ENCODE measurements at places on chromosomes 2 and 18.

DNA sequence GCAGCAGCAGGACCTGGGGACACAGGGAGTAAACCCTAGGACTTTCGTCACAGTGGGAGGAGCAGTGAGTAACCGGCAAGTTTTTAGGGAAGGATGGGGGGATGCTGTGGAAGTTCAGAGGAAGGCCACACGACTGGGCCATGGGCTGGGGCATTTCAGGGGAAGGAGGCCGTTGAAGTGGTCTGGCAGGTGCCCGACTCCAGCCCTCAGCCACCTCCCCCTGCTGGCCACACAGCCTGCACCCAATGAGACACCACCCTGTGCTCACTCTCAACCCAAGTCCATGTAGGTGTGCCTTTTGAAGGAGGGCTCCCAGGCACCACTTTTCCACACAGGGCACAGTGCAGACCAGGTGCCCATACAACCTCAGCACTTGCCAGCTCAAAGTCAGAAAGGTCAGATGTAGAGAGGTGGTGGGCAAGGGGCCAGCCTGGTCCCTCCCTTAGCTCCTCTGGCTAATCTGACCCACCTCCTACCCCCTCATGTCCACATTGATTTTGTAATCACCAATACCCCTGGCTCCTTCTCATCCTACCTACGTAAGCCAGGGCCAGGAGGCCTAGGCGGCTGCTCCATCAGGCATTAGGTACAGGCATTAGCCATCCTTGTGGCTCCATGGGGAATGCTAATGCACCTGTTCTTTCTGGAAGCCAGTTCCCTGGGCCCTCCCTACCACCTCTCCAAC lies 211.2 kb downstream of the SMAD2 start:
- no peak for DNase-seq

DNA sequence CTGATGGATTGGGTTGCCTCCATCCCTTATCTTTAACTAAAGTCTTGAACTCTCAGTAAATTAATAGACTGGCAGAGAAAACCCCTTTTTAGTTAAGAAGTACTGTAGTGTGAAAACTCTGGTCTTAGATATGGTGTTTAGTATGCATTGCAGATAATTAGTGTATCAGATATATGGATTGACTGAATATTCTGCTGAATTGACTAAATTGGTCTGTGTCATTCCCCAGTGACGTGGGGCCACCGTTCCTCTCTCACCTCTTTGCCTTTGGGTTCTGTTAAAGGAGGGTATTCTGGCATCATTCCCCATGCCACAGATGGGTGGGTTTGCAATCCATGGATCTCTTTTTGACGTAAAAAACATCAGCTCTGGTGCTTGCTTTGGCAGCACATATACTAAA lies 67.1 kb upstream of the XPO1 start:
- DNase-seq = no peak

- DNase-seq = no peak
Measured at GRCh38 chr2:84458551-84459017, 496 bp downstream of the SUCLG1 start.

DNA sequence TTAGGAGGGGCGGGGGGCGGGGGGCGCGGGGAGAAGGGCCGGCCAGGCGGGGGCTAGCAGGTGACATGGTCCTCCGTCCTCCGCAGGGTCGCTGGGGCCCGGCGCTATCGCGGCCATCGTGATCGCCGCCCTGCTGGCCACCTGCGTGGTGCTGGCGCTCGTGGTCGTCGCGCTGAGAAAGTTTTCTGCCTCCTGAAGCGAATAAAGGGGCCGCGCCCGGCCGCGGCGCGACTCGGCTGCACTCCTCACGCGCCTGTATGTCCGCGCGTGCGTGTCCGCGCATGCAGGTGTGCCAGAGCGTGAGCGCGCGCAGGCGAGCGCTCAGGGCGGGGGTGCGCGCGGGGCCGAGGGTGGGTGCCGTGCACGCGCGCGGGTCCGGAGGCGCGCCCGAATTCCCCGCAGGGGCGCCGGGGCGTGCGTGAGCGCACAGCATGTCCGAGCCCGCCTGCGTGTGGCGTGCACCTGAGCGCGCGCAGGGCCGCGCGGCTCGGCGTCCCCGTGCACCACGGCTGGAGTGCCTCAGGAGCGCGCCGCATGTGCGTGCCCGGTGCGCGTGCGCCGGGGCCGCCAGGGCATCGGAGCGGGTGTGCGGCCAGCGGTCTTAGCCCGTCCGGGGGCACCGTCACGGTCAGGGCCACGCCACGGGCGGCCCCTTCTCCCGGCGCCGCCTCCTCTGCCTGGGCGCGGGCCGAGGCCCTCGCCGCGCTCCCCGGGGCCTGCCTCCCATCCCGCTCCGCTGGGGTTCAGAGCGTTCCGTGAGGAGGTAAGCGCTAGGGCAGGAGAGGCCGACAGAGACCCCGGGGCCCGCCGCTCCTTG lies 6.3 kb downstream of the SNORC start:
- DNase-seq = no peak

DNA sequence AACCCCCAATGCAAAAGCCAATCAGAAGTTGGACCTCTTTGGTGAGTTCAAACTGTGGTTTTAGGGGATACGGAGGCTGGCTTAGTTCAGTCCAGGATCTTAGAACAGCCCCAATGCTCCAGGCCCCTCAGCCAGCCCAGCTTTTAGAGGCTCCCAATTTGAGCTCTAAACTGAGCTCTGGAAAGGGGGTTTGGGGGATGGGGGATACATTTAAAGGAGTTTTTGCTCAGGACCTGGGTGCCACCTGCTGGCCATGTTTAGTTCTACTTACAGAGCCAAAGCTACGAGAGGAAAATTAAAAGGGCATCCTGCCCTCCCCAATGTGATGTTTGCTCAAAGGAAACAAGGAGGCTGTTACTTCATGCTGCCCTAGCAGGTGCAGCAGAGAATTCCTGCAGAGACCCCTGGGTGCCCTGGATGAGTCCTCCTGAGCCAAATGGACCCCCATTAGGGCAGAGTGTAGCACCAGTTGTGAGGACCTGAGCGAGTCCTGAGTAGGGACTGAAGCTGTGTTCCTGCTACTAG lies 15.9 kb upstream of the TMEM214 start:
- peak; percentile 8 for DNase-seq

DNA sequence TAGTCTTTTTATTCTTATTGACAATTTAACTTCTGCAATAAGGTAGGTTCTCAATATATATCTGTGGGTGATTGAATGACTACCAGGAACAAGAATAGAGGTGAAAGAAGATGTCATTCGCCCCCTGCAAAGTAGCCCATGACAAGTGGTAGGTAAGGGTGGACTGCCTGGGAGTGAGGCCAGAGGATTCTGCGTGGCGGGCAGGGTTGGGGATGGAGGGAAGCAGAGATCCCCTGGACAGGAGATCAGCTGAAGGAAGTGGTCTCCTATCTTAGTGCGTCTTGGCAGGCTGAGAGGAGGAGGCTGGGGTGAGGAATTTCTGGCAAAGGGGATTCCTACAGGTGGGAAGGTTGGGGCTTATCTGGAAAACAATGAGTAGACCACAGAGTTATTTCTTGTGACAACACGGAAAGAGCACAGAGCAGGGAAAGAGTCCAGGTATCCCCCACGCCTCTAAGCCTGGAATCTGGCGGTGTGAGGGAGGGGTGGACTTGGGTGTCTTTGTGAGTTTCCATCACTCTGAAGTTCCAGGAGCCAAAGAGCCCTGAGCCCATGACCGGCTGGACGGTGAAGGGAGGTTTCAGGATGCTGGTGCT lies 21.5 kb upstream of the MYCN start:
- no peak for DNase-seq

- DNase-seq = no peak
Measured at GRCh38 chr18:58674159-58674558, 2.9 kb downstream of the MALT1 start.

GRCh38 chr18:25510096-25510495 lies 158.1 kb upstream of the ZNF521 start:
- no peak for DNase-seq

DNA sequence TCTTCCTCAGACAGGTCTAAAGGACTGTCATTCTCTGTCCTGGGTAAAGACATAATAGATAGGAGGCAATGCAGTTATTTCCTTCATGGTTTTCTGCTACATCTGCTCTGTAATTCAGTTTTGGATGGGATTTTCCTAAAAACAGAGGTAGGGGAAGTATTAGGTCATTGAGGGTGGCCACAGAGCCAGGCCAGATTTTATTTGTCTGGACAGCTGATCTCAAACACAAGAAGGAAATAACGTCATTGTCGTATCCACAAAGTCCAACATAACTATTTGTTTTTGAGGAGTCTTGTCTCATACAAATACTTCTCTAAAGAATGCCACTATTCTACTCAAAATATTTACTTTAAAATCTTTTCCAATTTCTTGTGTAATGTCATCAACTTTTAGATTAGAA lies 154.8 kb upstream of the MAP2 start:
- DNase-seq = no peak

GRCh38 chr18:3401669-3402620 lies 48.0 kb upstream of the TGIF1 start:
- no peak for DNase-seq

DNA sequence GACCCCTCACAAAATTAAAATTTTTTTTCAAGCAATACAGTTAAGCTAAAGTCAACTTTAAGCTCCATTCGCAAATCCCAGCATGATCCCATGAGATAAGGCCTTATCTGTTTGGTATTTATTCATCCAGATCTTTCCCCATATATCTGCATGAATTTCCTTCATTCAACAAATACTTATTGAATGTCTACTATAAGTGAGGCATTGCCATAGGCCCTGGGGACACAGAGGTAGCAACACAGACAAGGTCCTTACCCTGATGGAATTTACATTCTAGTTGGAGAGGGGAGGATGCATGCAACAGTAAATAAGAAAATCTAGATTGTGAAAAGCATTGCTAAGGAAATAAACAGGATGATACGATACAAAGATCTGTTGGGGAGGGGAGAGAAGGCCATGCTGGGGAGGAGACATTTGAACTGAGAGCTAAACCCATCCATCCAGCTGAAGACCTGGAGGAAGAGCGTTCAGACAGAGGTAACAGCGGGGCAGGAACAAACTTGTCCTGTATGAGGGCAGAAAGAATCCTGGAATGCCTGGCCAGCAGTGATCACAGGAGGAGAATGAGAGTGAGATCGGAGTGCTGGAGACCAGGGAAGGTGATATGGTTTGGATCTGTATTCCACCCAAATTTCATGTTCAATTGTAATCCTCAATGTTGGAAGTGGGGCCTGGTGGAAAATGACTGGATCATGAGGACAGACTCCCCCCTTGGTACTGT lies 71.6 kb downstream of the SDC1 start:
- no peak for DNase-seq

DNA sequence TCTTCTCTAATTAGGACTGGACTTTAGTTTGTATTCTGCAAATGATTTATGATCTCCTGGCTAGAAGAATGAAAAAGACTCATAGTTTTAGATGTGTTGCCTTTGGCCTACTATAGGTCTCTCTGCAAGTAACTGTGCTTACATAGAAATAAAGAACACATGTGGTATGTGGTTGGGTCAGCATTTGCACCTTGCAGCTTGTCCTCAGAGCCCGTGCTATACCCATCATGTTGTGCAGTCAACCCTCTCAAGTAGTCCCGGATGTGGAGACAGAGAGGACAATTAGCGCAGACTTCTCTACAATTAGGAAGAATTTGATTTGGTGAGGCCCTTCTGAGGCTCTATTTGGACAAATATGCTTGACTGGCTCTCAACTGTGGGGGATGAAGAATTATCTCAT lies 203.7 kb upstream of the ITGA4 start:
- no peak for DNase-seq

GRCh38 chr2:18194161-18194560 lies 315.7 kb downstream of the KCNS3 start:
- no peak for DNase-seq

GRCh38 chr18:31241900-31242409 lies 76.0 kb upstream of the DSG1 start:
- no peak for DNase-seq

GRCh38 chr2:189685540-189686229 lies 11.2 kb downstream of the ANKAR start:
- DNase-seq = no peak

DNA sequence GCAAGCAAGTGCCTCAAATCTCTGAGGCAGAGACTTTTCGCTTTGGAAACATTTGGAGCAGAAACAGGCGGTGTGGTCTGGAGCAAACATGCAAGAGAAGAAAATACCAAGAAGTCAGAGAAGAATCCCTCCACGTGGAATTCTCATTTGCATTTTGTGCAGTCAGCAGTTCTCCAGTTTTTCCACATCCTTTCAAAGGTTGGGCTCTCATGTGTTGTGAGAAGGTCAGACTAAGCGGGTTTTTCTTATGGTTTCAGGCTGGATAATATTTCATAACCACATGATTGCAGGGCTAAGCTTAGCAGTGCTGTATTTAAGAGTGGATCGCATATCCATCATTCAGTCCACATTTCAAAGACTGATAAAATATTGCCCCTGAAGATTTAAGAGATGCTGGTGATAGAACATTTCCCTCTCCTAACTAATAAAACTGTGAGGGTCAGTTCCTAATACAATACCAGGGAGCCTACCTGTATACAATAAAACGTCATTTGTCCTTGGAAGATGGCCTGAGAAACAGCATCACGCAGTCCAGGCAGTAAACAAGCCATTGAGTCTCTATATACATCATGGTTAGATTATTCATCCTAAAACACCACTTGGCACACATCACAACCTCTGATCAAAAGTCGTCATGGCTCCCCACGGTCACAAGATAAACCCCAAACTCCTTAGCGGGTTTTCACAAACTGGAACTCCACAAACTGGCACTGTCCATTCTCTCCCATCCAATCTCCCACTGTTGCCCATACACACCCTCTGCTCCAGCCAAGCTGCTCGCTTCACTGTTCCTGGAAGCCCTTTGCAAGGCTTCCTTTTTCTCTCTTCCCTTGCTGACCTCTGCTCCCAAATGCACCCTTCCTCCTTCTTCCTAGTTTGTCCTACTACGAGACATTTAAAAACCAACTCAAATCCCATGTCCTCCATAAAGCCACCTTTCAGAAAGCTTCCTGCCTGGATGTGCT lies 31.5 kb downstream of the ANKRD44 start:
- DNase-seq = no peak

- no peak for DNase-seq
Measured at GRCh38 chr2:191573216-191573615, 104.7 kb upstream of the NABP1 start.

- DNase-seq = no peak
Measured at GRCh38 chr2:192010073-192010472, 163.2 kb upstream of the CAVIN2 start.

DNA sequence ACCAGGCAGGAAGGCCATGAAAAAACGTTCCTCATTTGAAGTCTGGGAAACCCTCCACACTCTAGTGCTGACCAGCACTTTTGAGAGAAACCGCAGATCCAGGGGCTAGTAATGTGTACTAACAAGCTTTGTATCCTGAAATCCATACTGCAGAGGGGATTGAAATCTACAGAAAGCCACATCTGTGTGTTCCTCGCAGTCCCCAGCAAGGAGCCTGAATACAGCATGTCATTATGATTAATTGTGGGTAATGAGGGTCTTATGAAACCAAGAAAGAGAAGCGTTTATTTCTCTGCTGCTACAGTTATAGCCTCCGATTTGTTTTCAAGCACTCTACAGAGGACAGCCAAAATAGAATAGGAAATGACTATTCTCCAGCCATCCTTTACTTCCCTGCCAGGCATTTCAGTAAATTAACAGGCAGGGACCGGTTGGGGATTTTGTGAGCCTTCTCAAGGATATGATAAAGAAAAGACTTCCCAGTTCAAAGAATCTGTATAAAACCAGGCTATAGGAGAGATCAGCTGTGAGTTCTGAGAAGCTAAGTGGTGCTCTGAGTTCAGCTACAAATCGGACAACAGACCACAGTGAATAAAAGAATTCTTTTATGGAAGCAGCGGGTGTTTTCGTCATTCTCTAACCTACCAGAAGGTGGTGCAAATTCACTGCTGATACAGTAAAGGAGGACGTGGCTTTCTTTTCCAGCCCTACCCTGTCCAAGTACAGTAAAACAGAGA lies 133.4 kb downstream of the INSIG2 start:
- no peak for DNase-seq

Measured in activated effector memory CD4-positive, alpha-beta T cell treated with Interleukin-2 at 50 U/mL for 16 hours (primary cell).